ENCODE measurements at places on chromosomes 5 and 9. TPM values are rescaled to one million over a fixed set of nuclear protein-coding genes. Genes with fewer than 3 reads are reported as not detected.

GRCh38 chr5:121027636-121028035 is 563.5 kb downstream of the PRR16 start:
- no peak for DNase-seq

GRCh38 chr5:122581629-122582028 is 193.3 kb upstream of the SNX2 start:
- no peak for DNase-seq

DNA sequence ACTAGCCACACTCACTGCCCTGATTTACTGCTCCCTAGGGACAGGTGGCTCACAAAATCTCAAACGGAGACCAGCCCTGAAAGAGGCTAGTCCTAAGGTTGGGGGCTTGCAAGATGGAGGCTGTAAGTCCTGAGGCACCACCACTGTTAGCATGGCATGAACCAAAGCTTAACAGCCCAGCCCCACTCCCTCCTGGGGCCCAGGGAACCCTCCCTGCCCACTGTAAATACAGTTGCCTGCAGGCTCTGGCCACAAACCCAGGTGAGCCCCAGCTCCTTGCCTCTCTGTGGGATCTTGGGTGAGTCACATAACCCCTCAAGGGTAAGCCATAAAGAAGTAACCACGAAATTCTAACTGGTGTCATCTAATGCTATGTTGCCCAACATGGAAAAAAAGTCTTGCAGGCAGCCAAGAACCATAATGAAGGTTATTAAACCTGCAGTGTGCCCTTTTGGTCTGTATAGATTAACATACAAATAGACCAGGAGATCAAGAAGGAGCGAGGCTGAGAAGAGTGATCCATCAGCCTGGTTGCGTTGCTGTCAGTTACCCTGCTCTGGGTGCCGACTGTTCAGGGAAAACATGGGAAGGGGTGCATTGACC is 1.7 kb upstream of the POMT1 start:
- peak; percentile 78 for DNase-seq

DNA sequence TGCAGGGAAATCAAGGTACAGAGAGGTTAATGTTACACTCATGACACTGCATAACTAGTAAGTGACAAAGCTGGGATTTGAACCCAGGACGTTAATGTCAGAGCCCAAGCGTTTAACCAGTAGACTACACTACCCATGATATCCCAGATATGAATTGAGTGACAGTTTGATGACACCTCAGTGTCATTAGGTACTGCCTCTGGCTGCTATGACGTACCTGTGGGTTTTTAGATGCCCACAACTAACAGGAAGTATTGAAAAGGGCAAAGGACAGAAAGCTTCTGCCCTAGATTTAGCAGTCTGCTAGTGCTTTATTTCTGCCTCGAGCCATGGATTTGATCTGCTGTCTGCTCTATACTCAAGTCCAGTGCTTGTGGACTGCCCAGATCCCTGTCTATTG is 56.2 kb downstream of the GLRA1 start:
- no peak for DNase-seq

DNA sequence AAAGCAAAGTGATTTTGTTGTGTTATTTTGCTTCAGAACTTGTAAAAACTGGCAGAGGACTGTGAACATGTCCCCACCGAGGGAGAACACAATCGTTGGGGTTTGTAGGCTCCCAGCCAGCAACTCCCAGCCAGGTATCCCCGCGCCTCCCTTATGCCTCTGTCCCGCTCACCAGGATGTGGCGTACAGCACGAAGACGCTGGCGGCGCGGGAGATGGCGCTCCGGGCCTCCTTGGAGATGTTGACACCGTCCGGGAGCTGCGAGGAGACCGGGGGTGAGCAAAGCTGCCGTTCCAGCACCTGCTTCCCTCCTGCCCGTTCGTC is 630 bp downstream of the POLE3 start:
- DNase-seq: no peak

- no peak for DNase-seq
These were observed 130.9 kb downstream of the SNCAIP start for GRCh38 chr5:122442938-122443337.

SEMA6A gene
- total RNA-seq: not detected

PCDHB13 gene
- total RNA-seq: not detected

Measured in activated naive CD8-positive, alpha-beta T cell treated with anti-CD3 and anti-CD28 coated beads for 36 hours (primary cell).